ENCODE measurements at places on chromosomes 16 and 17.

- DNase-seq: no peak
These were observed 10.9 kb upstream of the GINS2 start for GRCh38 chr16:85699628-85700027.

- no peak for DNase-seq
These were observed 194.4 kb downstream of the MAP2K6 start for GRCh38 chr17:69608808-69609472.

GRCh38 chr16:74622005-74622404 lies 15.1 kb upstream of the GLG1 start:
- DNase-seq: no peak

GRCh38 chr16:13439766-13440165 lies 480.2 kb upstream of the ERCC4 start:
- DNase-seq: no peak

- no peak for DNase-seq
These were observed 16.8 kb downstream of the CPD start for GRCh38 chr17:30395398-30396022.

- DNase-seq: peak; percentile 18
These were observed 7.1 kb downstream of the MIEN1 start for GRCh38 chr17:39722965-39723848.

- no peak for DNase-seq
These were observed 3.9 kb downstream of the KRT27 start for GRCh38 chr17:40778461-40778860.

GRCh38 chr17:76176701-76177574 lies 35.9 kb upstream of the FOXJ1 start:
- DNase-seq: no peak

- DNase-seq: no peak
These were observed 10.1 kb downstream of the SEPTIN12 start for GRCh38 chr16:4778050-4778392.

- DNase-seq: no peak
These were observed 1.5 kb downstream of the TMEM100 start for GRCh38 chr17:55720919-55721836.

DNA sequence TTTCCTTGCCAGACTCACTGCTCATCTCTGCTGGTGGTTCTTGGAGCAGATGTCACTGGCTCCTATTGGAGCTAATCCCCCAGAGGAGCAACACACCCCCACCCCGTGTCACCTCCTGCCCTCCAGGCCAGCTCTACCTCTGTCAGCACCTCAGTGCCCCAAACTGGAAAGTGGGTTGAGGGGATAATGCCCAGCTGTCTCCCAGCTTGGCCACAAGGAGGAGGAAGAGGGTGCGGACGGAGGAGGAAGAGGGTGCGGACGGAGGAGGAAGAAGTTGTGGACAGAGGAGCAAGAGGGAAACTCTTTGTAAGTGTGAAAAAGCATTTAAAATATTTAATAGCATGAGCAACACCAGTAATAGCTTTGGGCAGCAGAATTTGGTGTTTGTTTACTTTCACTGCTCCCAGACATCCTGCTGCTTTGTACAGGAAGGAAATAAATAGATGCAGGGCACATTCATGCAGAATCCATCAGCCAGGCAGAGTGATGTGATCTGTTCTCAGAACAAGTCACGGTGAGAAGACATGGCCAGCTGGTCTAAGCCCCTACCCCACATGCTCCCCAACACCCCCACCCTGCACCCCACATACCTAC lies 82.5 kb downstream of the C17orf67 start:
- no peak for DNase-seq

- no peak for DNase-seq
These were observed 401.3 kb downstream of the WWOX start for GRCh38 chr16:78500659-78501270.

DNA sequence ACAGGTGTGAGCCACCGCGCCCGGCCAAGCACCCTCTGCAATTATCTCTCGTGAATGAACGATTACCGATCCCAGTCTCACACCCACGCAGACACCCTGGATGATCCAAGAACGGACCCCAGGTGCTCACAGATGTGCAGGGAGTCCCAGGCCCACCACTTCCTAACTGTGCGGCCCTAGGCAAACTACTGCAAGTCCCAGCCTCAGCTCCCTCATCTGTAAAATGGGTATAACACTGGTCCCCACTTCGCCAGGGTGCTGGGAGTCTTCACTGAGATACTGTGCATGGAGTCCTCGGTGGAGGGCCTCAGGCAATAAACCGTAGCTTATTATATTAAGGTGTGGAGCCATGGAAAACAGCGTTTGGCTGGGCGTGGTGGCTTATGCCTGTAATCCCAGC lies 21.6 kb upstream of the PITPNA start:
- DNase-seq: no peak
